ENCODE measurements at places on chromosomes 1 and 21.

GRCh38 chr1:55559161-55559611 is 344.0 kb upstream of the USP24 start:
- no peak for DNase-seq

GRCh38 chr1:91311672-91312071 is 93.0 kb downstream of the HFM1 start:
- DNase-seq: no peak

DNA sequence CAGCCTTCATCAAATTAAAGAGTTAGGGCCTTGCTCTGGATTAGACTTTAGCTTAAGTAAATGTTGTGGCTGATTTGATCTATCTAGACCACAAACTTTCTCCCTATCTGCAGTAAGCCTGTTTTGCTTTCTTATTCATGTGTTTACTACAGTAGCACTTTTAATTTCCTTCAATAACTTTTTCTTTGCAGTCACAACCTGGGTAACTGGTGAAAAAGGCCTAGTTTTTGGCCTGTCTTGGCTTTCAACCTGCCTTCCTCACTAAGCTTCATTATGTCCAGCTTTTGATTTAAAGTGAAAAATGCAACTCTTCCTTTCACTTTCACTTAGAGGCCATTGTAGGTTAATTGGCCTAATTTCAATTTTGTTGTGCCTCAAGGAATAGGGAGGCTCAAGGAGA is 12.5 kb upstream of the LPGAT1 start:
- no peak for DNase-seq

- DNase-seq: peak; percentile 96
Measured at GRCh38 chr1:28369371-28370238, at the start of gene PHACTR4. Gene PHACTR4 (plus strand): TSS chr1:28369740. CDS start chr1:28407448, 37,708 bp downstream.
